ENCODE measurements at places on chromosomes 13 and 19. TPM values are rescaled to one million over a fixed set of nuclear protein-coding genes. Genes with fewer than 3 reads are reported as not detected.

Gene LILRA1
- total RNA-seq: not detected

Gene RXFP2
- not detected for total RNA-seq

Gene ZNF230
- 5.8 TPM for total RNA-seq

- no peak overlapping the region for H3K27ac ChIP-seq
- no peaks in the 10 kb centered on the region for H3K36me3 ChIP-seq
- DNase-seq: no peak
These were observed 240.7 kb downstream of the UQCRFS1 start for GRCh38 chr19:28972058-28972852.

- peaks cover 9% of the 10 kb centered on the region for H3K36me3 ChIP-seq
- DNase-seq: peak; percentile 72
- H3K27ac ChIP-seq: peak overlapping the region; percentile 44
- no peaks in the 10 kb centered on the region for H3K27me3 ChIP-seq
- no peak overlapping the region for H3K4me3 ChIP-seq
These were observed 169.0 kb downstream of the TBC1D4 start for GRCh38 chr13:75312884-75313520.

GRCh38 chr13:24148414-24149235 is 11.9 kb upstream of the SPATA13 start:
- H3K27ac ChIP-seq: no peak overlapping the region
- H3K36me3 ChIP-seq: no peaks in the 10 kb centered on the region
- peaks cover 15% of the 10 kb centered on the region for H3K27me3 ChIP-seq
- peaks cover 3% of the 10 kb centered on the region for H3K4me1 ChIP-seq
- no peak for DNase-seq
- no peak overlapping the region for H3K4me3 ChIP-seq

DNA sequence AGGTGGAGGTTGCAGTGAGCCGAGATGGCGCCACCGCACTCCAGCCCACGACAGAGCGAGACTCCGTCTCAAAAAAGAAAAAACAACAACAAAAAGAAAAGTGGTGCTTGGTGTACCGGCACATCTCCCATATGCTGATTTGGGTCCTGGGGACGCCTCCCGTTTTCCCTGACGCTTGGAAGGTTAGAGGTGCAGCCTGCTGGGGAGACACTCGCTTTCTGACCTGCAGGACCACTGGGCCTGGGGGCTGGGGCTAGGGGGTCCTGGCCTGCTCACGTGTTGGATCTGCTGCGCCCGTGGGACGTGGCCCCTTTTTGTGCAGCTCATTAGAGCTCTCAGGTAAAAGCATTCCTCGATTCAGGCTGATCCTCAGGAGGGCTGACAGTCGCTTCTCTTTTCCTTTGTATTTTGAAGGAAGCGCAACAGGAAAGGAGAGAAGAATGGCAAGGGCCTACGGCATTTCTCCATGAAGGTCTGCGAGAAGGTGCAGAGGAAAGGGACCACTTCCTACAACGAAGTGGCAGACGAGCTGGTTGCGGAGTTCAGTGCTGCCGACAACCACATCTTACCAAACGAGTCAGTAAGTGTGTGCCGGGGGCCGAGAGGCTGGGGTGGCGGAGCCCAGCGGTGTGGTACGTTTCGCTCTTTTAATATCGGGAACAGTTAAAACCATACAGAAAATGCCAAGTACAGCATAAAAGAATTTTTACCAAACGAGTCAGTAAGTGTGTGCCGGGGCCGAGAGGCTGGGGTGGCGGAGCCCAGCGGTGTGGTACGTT is 25.1 kb downstream of the ATP4B start:
- H3K4me3 ChIP-seq: no peak overlapping the region
- H3K4me1 ChIP-seq: peaks cover 2% of the 10 kb centered on the region
- H3K27me3 ChIP-seq: no peaks in the 10 kb centered on the region
- H3K27ac ChIP-seq: no peak overlapping the region
- peaks cover 80% of the 10 kb centered on the region for H3K36me3 ChIP-seq
- DNase-seq: no peak
